ENCODE measurements at places on chromosomes 12 and 14.

DNA sequence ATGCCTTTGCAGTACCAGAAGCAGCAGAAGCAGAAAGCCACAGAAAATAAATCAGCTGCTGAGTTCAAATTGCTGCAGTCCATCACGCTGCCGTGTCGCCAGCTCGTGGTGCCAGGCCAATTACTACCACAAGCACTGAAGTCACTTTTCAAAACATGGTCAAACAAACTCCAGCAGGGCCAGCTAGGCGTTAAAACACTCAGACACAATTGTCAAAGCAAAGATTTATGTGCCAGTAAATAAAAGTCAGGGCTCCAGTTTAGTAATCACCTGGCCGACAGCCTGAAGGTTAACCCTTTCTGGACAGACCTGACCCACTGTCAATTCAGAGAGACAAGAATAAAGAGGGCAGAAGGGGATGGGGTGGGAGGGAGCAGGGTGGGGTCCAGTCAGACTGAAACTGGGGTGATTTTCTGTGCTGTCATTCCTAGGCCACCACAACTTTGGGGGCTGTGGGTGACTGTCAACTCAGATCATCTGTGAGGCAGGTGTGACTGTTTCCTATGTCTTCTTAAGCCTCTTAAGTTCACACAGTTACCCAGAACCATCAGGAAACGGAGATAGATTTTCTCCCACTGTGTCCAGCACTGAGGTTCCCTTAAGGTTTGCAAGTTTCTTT, 109.8 kb upstream of the FUT8 start:
- peak; percentile 18 for DNase-seq

DNA sequence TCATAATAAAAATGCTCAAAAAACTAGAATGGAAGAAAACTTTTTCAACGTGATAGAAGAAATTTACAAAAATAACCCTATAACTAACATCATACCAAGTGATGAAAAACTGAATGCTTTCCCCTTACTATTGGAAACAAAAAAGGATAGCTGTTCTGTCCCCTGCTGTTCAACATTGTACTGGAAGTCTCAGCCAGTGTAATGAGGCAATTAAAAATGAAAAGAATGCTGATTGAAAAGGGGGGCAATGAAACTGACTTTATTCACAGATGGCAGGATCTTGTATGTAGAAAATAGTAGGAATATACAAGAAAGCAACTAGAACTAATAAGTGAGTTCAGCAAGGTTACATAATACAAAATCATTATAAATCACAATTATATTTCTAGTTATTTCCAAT, 337.9 kb upstream of the KITLG start:
- no peak for DNase-seq

GRCh38 chr14:50800032-50800431, 30.9 kb downstream of the NIN start:
- DNase-seq: no peak

- no peak for DNase-seq
Observed at GRCh38 chr12:51378749-51379148, 12.5 kb downstream of the GALNT6 start.

DNA sequence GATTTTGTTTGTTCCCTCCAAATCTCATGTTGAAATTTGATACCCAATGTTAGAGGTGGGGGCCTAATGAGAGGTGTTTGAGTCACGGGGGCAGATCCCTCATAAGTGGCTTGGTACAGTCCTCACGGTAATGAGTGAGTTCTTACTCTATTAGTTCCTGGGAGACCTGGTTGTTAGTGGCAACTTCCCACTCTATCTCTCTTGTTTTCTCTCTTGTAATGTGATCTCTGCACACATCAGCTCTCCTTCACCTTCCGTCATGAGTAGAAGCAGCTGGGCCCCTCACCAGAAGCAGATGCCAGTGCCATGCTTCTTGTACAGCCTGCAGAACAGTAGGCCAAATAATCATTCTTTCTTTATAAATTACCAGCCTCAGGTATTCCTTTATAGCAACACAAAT, 29.6 kb upstream of the KCNK10 start:
- DNase-seq: peak; percentile 21

DNA sequence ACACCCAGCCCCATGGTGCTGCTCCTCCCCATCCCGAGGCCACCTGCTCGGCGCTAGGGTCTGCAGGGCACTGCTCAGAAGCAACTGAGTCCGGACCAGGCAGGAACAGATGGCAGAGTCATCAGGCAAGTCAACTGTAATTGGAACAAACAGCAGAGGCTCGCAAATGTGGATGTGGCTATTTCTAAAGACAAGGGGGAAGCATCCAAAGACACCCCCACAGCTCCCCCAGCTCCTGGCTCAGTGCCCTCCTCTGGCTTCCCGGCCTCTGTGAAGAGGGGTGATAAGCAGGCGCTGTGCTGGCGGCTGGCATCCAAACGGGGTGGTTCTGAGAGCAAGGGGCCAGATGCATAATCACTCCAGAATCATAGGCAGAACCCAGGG, 125.6 kb downstream of the PIWIL1 start:
- DNase-seq: peak; percentile 50

- no peak for DNase-seq
Observed at GRCh38 chr14:104148433-104149277, 10.3 kb downstream of the KIF26A start.

DNA sequence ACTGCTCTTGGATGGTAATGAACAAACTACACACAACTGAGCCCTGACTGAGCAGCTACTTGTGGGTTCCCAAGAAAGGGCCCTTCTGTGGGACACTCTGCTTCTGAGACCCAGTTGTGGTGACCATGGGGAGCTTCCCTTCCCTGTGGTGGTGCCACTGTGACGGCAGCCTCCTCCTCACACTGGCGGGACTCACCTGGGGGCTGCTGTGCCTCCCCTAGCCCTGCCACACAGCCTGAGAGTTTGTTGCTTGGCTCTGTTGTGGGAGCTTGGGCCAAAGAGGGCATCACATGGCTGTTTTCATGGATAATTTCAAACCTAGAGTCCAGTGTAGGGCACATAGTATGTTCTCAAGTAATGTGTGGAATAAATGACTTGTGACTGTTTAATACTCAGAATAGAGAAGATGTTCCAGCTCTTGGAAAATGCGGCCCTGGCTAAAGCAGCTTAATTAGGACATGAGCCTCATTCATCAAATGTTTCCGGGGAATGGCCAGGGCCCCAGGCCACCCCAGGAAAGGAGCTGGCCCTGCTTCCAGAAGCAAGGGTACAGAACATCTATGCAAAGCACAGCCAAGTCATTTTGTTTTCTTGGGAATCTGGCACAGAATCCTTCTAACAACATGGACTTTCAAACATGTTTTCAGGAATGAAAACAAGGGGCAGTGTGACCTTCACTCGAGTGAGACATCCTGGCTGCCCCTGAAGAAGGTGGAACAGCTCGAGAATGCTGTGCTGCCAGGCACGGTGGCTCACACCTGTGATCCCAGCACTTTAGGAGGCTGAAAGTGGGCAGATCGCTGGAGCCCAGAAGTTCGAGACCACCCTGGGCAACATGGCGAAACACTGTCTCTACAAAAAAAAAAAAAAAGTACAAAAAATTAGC, 21.2 kb downstream of the ZFYVE21 start:
- DNase-seq: no peak

DNA sequence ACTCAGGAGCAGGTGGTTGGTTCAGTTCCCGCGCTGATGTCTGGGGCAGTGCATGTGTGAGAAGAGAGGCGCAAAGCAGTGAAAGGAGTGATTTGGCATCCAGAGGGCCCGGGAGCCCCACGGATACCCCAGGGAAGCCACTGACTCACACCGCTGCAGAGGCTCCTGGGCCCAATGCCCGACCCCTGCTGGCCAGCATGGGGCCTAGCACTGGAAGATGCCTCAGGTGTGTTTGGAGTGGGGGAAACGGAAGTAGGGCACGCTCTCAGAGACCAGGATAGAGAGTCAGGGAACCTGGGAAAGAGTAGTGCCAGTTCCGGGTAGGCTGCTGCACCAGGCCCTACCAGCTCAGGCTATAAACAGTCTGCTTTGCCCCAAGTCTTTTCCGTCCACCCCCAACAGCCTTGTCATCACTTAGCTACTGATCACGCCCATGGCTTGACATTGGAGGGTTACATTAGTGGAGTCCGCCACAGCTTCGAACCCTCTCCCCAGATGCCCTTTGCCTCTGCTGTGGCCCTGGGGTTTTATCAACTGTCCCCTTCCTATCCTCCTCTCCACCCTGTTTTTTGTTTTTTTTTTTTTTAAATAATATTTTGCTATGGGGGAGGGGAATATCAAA, 9.5 kb upstream of the CSAD start:
- DNase-seq: no peak

GRCh38 chr12:12467264-12467663, 95.4 kb downstream of the DUSP16 start:
- DNase-seq: no peak

DNA sequence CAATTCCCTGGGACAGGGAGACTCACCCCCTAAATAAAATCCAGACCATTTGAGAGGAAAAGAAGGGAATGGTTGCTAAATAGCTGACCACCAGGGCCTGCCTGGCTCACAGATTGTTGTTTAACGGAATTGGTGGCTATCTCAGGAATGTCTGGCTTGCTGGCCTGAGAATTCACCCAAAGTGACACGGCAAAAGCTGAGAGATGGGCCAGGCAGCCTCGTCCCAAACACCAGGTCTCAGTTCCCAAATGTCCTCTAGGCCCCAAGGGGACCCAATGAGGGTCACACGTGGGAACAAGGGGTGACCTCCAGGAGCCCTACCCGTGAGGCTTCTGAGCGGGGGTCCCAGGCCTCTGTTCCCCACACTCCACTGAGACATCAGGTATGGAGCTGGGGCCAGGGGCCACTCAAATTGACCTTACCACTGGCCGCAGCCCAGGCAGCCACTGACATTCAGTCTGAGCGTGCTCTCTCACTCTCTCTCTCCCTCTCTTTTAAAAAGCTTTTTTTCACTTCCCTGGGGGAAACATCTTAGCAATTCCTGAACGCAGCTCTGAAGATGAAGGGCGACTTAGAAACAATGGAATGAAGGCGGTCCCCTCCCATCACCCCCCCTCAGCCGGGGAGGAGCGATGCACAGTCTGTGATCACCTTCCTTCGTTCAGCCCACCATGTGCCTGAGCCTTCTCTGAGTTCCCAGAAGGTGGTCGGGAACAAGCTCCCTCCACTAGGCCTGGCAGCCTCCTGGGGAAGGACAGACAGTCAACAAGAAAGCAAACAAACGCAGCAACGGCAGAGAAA, 131.2 kb downstream of the SCARB1 start:
- no peak for DNase-seq

- DNase-seq: no peak
Observed at GRCh38 chr14:56633544-56633943, 53.9 kb downstream of the TMEM260 start.

DNA sequence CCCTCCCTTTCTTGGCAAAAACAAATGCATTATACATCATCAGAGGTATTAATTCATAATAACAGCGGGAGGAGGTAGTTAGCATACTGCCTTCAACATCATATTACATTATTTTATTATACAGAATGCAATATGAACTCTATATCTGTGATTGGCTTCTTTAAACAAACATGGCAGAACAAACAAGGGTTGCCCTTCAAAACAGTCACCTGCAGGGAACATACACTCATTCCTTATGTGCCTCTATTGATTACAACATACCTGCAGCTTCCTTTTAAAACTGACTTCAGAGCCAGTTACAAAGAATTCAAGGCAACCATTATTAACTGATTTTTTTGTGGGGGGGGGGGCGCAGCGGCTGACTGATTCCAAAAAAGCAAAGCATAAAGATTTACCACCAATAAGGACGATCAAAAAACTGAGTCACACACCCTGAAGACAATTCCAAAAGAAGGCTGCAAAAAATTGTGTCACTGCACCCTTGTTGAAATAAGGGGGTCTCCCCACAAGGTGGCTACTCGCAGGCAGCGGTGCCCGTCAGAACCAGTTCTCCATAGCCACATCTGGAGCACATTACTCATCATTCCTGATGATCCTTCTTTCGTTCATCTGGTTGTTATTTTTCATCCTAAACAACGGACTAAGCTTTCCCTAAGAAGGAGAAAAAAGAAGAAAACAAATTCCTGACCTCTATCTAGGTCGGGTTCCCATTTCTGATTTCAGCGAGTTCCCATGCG, 51.8 kb downstream of the SMUG1 start:
- no peak for DNase-seq

DNA sequence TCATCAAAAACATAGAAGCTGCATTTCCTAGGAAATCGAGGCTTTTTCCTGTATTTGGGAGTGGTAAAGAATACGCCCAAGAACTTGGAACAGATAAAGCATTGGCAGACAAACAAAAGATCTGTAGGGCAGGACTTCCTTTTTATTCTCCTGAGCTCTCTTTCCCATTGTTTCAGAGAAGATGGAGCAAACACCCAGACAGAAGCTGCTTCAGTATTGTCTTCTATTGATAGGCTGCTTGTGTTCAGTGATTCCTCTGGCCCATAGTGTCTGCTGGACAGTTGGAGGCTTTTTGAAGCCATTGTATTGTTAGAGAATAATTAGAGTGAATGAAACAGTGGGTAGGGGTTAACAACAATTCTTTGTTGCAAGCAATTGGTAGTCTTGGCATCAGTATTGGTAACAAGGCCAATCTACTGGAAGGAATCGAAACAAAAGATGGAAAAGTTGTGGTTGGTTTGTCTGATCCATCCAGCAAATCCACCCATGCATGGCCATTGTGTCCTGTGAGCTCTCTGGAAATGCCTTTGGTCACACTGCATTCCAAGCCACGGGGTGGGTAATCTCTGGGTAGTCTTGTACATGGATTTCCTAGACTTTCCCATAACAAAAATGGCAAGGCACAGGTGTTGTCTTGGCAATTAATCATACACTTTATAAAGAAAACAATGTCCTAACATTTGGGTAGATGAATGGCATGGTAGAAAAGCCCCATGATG, 424.8 kb downstream of the RAD51B start:
- DNase-seq: no peak

DNA sequence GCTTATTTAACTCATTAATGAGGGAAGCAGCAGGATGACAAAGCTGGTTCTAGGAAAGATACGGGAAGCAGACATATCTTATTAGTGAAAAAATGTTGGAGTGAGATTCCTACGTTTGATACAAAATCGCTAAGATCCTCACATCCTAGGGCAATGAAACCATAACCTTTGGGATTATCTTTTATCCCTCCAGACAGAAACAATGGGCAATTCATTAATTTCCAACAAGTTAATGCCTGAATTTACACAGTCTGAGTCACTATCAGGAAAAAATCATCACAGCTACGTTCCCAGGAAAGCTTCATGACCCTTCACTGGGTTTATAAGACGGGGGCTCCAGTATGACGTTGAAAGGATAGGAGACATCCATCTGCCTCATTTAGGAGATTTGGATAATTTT, 45.0 kb downstream of the SLC24A4 start:
- DNase-seq: no peak

DNA sequence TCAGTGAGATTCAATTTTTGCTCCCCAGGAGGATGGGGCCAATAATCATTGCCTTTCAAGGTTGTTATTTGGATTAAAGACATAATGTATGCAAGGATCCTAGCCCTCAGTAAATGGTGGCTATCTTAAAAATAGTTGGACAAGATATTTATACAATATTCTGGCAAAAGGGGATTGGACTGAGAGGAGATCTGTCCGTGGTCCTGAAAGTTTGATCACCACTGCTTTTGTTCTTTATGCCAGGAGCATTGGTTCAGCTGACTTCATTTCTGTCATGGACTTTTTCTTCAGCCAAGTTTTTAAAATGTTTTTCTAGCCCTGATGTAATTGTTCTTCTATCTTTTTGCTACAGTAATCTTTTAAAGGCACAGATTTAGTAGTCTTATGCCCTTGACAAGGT, 70.2 kb upstream of the TCL1A start:
- no peak for DNase-seq

GRCh38 chr12:12010277-12011039, 60.3 kb upstream of the BCL2L14 start:
- DNase-seq: no peak

All from NCI-H1092 (cell line).